ENCODE measurements at places on chromosomes 12 and 14.

DNA sequence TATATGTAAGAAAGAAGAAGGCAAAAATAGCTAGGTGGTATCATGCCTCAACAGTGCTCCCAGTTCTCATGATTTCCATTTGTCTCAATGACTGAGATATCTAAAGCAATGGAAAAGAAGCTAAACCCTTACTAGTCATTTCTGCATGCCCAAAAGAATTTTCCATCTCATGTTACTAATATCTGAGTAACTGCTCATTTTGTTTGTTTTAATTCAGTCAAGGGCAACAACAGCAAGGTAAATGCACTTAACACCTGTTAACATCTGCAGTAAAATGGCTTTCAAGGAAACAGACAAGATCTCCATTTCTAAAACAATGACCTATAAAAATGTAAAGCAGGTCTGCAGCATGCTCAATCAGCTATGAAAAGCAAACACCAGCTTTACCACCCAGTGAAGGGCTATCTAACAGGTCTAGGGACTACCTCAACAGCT lies 19.4 kb upstream of the SELPLG start:
- DNase-seq, result no peak

- DNase-seq, result no peak
These were observed 1.1 kb downstream of the KMT5A start for GRCh38 chr12:123384994-123385376.

GRCh38 chr12:13093848-13094220 lies 9.6 kb downstream of the GSG1 start:
- no peak for DNase-seq

DNA sequence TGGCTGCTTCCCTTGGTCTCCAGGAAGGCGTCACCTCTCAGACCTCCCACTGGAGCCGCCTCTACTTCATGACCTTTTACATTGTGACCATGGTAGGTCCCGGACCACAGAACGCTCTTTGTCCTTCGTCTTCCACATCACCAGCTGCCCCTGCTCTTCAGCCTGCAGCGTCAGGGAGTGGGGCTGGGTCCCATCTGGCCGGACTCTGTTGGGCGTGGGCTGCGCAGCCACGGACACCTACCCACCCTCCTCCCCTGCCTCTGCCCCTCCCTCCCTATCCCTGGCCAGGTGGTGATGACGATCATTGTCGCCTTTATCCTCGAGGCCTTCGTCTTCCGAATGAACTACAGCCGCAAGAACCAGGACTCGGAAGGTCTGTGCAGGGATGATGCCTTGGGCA lies 43.3 kb downstream of the SLC8B1 start:
- DNase-seq, result no peak

- DNase-seq, result no peak
These were observed 2.9 kb downstream of the PA2G4 start for GRCh38 chr12:56107242-56107641.

DNA sequence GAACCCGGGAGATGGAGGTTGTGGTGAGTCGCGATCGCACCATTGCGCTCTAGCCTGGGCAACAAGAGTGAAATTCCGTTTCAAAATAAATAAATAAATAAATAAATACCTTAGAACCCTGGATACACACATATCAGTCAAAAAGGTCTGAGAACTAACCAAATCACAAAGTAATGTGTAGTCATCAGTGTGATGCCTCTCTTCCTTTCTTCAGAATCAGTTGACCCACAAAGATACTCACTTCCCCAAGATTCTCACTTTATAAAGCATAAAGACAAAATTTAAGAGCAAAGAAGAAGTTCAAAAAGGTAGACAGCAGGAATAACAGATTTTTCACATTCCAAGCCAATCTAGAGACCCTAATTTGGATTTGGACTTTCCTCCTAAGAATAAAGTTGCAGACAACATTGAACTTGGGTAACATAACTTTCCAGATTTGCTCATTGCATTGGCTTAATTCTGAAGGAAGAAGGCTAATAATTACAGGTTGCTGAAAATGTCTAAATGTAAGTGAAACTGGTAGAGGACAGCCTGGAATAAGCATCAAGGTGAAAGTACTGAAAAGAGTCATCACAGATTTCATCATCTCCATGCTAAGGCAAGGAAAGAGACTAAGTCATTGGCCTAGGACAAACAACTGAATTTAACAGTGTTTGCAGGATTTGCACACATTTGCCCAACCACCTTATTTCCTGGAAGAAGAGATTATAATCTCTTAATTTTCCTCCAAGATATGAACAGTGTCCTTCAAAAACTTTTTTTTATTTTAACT lies 17.4 kb downstream of the TMED10 start:
- DNase-seq, result no peak

DNA sequence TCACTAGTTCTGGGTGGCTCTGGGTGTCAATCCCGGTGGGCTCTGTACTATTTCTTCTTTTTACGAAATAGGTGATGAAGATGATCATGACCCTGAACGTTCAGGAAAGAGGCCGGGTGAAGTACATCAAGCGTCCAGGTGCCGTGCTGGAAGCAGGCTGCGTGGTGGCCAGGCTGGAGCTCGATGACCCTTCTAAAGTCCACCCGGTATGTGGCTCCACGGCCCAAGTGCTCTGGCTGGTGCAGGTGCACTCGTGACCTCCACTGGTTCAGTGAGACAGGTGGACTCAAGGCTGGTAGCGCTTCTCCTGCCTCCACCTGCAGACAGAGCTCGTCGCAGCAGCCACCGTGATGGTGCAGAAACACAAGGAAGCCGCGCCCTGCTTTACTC lies 85.1 kb downstream of the ACACB start:
- DNase-seq, result no peak

DNA sequence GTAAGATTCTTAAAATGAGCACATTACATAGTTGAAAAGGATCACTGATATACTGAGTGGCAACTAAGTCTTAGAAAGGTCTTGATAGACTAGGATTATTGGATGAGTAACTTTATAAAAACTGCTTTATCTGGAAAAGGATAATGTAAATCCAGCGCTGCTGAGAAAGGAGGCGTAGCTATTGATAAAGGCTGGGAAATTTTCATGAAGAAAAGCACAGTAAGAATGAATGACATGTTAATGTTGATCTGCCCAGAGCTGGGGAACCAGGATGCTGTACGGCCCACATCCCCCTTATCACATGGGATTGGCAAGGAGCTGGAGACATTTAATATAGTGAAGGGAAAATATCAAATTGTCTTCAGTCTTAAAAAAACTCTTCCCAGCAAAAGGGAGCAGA lies 174.0 kb downstream of the APAF1 start:
- DNase-seq, result no peak

DNA sequence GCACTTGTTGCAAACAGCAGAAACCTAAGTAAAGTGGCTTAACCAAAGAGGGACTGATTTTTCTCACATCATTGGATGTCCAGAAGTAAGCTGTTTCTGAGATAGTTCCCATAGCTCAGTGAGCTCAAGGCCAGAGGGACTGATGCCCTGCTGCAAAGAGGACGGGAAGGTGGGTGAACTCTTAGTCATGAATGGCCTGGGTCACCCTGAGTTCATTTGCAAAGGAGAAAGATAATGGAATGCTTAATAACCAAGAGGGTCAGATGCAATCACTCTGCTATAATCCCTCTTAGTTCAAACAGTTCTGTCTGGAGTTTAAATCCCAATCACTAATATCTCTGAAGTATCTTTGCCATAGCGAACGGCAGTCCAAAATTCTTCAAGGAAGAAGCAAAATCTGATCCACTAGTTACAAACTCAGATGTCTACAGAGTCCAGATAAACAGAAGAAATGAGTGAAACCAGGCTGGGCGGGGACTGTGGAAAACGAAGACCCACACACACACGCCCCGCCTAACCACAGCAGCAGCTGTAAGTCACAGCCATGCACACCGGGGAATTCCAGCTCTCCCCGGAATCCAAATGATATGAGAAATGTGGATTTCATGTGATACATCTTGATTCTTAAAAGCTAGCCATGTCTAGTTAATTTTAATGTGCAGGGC lies 289.5 kb downstream of the TMEM132D start:
- DNase-seq, result peak; percentile 19

DNA sequence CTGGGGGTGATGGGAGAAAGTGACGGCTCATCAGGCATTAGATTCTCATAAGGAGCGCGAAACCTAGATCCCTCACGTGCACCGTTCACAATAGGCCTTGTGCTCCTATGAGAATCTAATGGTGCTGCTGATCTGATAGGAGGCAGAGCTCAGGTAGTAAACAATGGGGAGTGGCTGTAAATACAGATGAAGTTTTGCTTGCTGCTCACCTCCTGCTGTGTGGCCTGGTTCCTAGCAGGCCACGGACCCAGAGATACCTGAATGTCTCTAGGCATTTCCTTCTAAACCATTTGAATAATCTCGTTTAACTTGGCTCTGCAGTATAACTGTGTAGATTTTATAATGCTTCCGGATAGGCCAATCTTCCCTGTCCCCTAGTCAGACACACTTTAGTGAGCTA lies 13.0 kb downstream of the TBC1D30 start:
- no peak for DNase-seq

Measured in testis (tissue), 5 donors.